ENCODE measurements at places on chromosomes 3 and 15.

GRCh38 chr15:43212951-43213350 lies 7.9 kb downstream of the EPB42 start:
- ATAC-seq, result no peak

DNA sequence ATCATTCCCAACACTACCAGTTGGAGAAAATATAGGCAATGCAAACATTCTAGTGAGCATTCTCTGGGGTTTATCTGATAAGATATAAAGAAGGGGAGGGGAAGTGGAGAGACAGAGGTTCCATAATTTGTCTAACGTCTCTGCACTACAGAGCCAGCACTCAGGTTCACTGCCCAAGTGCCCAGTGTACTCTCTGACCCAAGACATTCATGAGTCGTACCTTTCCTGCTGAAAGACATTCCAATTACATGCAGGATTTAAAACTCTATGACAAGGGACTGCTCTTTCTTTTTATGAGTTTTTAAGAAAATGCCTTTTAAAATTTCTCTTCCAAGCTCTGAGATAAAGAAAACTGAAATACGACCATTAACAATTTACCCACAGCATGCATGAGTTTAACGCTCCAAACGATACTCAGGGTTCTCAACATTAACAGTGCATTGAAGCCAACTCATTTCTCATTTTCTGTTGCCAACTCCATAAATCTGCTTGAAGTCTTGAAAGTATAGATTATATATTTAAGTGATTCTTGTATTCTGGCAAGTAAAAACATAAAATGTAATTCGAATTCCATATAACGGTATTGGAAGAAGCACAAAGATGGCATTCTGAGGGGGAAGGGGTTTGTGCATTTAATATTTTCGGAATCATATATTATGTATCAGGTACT lies 193.4 kb downstream of the SUCLG2 start:
- ATAC-seq, result no peak

- no peak for ATAC-seq
These were observed 15.2 kb downstream of the TRAIP start for GRCh38 chr3:49841126-49841696.

DNA sequence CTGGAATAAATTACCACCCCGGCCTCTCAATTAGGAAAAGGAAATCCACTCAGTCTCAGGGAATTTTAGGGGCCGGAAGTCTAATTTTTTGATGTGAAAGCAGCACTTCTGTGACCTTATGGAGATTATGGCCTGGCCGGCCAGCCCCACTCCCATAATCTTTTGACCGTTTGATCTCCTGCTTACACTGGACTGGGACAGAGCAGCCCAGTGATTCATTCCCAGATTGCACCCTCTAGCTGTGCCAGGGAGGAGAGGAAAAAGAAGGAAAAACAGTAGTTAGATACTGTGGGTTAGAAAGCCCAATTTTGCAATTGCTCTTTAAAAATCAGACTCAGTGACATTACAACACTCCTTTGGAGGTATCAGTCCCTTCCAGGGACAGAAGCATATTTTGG lies 32.4 kb downstream of the GJD2 start:
- no peak for ATAC-seq

DNA sequence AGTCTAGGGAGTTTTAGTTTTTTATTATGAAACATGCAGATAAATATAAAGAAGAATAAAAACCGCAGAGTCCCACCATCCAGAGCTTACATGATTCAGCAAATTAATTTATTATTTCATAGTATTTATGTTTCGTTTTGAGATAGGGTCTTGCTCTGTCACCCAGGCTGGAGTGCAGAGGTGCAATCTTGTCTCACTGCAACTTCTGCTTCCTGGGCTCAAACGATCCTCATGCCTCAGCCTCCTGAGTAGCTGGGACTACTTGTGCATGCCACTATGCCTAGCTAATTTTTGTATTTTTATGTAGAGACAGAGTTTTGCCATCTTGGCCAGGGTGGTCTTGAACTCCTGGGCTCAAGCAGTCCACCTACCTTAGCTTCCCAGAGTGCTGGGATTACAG lies 13.6 kb downstream of the RNF13 start:
- no peak for ATAC-seq

DNA sequence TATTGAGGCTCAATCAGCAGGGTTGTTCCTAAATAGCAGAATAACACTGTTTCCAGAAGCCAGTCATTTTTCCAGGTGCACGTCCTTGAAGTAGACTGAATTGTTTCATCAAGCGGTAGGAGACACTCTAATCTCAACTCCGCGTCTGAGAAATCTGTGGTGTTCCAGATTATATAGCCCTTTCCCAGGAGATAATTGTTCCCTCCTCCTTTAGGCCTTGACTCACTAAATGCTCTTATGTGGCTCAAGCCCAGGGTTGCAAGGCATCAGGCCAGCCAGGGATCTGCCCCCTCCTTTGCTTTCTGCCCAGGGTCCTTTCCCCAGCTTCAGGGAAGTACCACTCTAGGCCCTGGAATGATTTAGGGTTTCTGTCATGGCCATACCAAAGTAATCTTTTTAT lies 5.7 kb upstream of the HLTF start:
- no peak for ATAC-seq

- no peak for ATAC-seq
These were observed 18.3 kb downstream of the P2RY1 start for GRCh38 chr3:152853196-152853595.

DNA sequence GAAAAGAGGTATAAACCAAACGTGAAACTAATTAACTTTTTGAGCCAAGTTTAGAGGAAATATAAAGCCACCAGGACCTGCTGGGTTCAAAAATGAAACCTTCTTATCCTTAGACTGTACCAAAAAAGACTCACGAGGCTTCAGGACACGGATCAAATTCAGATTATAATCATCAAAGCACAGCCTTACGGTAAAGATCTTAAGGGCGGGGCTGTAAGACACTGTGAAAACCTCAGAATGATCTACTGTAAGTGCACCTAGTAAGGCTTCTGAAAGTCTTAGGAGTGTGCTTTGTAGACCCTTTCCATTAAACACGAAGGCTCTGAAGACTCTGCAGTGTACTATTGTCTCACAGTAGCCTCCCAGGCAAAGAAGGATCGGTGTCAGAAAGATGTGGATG lies 26.8 kb downstream of the TARS3 start:
- no peak for ATAC-seq

DNA sequence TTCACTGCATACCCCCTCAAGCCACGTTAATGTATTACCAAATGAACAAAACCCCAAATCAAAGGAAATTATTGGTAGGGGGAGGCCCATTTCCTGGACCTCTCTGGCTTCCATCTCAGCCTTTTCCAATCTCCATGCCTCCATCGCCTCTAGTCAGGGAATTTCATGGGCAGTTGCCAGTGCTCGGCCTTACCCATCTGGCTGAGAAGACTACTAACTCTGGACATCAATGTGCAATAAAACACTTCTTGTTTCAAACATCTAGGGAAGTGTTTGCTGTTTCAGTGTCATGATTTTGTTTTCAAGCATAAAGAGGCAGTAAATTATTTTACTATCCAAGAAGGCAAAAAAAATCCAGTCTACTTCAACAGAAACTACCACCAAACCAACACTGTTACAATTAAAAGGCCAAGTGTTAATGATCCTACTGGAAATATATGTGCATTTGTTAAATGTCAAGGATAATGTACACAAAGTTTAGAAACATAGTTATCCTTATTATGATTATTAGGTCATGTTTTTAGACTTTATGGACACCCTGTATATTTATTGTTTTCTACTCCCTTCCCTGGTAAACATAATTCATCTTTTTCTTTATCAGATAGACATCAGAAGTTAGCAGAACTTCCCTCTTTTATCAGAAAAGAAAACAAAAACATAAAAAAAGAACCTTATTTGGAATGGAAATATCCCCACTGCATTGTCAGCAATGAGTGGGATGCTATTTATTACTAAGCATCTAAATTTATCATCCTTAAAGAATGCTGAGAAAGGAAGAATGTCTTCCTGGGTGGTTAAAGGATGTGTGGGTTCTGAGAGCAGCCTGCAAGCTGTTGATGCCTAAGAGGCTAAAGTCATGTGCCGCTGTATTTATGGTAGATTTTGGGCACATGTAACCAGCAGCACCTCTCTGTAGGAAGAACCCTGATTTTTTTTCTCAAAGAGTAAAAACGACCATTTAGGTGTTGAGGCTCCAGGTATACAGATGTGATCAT lies 15.2 kb downstream of the LDHAL6B start:
- no peak for ATAC-seq
